Stimulated activated CD4-positive, alpha-beta T cell treated with anti-CD3 and anti-CD28 coated beads, Interleukin-4, amount 100 ng/mL, for 48 hours (primary cell): ENCODE measurements at places on chromosomes 16 and 17.

DNA sequence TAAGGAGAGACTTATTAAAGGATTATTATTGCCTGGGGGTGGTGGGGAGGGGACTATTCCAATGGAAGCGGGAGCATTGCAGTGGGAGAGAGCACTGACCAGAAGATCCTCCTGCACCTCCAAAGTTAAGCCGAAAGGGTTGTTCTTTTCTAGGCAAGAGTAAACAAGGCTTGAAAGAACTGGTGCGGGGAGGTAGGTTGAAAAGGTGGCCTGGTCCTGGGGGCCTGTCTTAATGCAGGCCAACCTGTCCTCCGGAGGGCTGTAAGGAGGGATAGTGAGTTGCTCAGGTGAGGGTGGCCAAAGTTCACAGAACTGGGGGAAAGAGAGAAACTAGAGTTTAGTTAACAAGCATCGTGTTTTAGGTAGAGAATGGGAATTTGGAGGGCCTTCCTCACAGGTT lies 65.3 kb downstream of the RAB11FIP4 start:
- no peak for DNase-seq

GRCh38 chr17:77242118-77242851 lies 101.5 kb downstream of the SEC14L1 start:
- DNase-seq: no peak

- no peak for DNase-seq
Observed at GRCh38 chr17:81803728-81804558, at the start of gene GCGR. Gene GCGR (plus strand): TSS chr17:81804150. CDS start chr17:81809019, 4,869 bp downstream.

DNA sequence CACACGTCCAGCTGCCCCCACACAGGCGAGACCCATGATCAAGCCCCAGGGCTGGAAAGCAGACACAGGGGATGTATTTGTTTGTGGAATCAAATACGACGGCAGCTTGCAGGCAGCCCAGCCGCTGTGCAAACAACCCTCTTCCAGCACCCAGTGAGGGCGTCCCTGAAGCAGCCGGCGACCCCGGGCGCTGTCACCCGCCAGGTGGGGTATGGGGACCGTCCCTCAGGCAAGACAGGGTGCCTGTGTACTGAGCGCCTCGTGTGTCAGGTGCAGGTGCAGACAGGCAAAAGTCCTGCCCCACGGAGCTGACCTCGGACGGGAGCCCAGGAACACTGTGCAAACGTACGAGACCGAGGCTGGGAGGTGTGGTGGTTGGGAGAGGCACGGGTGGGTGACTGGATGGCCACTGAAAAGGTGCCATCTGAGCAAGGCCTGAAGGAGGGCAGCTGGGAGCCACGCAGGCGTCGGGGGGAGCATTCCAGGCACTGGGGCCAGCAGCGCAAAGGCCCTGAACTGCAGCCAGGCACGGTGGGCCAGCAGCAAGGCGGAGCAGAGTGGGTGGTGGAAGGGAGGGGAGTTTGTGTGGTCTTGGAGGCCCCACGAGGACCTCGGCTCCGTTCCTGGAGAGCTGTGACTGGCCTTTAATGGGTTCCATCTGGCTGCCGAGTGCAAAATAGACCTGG lies 48.5 kb downstream of the CBFA2T3 start:
- DNase-seq: no peak

DNA sequence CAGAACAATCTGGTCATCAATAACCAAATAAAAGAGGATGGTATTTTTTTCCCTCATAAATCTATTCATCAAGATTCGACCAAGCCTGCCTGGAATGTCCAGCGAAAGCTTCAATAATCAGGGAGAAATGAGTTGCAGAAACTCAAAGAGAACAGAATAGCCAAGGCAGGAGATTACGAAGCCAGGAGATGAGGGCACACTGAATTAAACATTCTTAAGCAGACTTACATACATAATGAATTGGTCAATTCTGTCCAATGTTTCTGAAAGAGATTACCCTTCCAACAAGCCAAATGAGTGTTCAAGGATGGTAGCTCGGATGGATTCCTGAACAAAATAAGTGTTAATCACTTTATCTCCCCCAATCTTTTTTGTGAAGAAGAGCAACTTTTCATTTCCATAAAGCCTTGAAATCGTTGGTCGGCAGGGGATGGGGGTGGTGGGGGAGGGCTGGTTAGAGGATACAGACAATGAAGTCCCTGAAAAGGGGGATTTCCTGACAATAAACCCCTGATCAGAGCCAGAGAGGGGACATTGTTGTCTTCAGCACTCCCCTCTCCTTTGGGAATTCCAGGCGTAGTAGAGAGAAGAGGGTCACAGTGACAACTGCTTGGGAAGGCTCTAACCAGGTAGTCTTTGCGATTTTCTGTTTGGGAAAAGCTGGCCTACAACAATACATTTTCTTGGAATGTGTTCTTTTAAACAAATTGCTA lies 20.7 kb downstream of the TOX3 start:
- DNase-seq: no peak

- no peak for DNase-seq
Observed at GRCh38 chr16:3045758-3046640, at the start of gene MMP25. Gene MMP25 (plus strand): TSS chr16:3046561. CDS start chr16:3046918, 357 bp downstream.

DNA sequence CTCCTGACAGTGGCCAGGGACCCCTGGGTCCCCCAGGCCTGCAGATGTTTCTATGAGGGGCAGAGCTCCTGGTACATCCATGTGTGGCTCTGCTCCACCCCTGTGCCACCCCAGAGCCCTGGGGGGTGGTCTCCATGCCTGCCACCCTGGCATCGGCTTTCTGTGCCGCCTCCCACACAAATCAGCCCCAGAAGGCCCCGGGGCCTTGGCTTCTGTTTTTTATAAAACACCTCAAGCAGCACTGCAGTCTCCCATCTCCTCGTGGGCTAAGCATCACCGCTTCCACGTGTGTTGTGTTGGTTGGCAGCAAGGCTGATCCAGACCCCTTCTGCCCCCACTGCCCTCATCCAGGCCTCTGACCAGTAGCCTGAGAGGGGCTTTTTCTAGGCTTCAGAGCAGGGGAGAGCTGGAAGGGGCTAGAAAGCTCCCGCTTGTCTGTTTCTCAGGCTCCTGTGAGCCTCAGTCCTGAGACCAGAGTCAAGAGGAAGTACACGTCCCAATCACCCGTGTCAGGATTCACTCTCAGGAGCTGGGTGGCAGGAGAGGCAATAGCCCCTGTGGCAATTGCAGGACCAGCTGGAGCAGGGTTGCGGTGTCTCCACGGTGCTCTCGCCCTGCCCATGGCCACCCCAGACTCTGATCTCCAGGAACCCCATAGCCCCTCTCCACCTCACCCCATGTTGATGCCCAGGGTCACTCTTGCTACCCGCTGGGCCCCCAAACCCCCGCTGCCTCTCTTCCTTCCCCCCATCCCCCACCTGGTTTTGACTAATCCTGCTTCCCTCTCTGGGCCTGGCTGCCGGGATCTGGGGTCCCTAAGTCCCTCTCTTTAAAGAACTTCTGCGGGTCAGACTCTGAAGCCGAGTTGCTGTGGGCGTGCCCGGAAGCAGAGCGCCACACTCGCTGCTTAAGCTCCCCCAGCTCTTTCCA lies 25.1 kb downstream of the C1QTNF1 start:
- DNase-seq: no peak

DNA sequence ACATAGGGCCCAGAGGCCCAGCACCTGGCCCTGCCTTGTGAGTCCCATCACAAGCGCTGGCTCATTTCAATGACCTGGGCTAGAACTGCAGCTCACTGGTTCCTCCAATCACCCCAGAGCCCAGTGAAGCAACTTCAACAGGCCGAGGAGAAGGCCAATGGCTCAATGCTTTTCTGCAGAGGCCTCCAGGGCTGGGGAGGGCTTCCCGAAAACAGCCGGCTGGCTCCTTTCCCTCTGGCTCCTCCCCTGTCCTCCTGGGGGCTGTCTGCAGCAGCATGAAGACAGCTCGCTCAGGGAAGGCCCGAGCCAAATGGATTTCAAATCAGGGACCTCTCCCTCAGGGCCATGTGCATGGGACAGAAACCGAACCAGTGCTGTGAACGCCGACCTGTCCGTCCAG lies 121.6 kb downstream of the ZNF423 start:
- DNase-seq: no peak

GRCh38 chr17:62718429-62718828 lies 89.7 kb downstream of the MARCHF10 start:
- no peak for DNase-seq
